ENCODE measurements at places on chromosomes 12 and 14.

DNA sequence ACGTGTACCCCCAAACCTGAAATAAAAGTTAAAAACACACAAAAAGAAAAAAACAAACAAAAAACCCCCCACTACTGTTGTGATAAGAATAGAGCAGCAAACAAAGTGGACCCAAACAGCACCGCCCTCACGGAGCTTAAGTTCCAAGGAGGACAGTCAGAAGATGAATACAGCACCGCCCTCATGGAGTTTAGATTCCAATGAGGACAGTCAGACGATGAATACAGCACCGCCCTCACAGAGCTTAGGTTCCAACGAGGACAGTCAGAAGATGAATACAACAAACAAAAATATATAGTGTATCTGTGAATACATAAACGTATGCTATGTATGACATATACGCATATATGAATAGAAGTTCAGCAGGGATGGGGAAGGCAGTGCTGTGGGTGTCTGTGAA is 353.8 kb downstream of the GLT1D1 start:
- DNase-seq, result no peak

- no peak for DNase-seq
These were observed 100.7 kb downstream of the ITPR2 start for GRCh38 chr12:26732005-26732908.

DNA sequence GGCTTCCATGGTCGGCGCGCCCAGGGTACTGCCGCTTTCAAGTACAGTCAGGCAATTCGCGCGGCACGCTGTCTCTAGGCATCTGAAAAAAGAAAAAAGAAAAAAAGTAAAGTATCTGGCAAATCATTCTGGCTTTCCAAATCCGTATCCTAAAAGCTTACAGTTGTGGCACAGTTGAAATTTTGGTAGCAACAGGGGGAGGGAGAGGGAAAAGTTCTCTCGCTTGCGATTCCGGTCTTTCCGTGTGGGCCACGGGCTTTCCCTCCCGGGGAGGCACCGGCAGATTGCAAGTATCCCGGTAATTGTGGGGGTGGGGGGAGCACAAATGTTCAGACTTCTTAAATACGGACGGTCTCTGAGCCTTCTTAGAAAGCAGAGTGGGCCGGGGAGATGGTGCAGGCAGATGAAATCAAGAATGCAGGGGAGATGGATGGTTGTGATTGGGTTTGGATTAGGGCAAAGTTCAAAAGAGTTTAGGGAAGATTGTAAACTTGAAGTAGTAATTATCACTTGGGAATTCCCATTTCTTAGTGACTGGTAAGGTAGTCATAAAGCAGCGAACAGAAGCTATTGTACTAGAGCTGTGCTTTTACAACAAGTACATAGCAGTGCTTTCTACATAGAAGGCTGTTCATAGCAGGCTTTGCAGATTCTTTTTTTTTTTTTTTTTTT is 1.2 kb downstream of the SOCS2 start:
- DNase-seq, result no peak

DNA sequence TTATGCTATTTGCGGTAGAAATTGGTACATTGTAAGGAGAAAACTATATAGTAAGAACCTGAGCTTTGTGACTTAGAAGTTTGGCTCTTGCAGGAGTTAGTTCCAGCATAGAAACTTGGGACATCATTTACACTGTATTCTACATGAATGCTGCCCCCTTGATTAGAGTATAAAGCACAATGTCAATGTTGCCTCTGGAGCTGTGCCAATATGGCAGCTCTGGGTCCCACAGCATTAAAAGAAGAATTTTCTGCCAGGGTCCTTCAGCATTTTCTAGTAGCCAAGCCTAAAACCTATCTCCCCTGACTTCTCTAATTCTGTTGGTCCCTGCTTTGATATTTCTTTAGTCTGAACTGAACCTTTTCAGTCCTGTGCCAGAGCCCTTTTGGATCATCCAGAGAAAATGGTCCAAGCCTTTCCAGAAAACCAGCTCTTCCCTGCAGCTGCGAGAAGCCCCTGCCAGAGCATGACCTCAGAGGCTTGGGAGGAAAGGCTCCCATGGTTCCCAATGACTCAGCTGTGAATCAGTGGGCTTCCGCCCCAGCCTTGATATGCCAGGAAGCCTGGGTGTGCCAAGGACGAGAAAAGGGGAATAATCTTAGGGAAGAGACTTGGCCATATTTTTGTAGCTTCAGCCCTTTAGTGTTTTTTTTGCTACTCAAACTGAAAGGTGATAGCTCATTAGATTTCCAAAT is 43.2 kb downstream of the PLEKHG7 start:
- peak; percentile 95 for DNase-seq

DNA sequence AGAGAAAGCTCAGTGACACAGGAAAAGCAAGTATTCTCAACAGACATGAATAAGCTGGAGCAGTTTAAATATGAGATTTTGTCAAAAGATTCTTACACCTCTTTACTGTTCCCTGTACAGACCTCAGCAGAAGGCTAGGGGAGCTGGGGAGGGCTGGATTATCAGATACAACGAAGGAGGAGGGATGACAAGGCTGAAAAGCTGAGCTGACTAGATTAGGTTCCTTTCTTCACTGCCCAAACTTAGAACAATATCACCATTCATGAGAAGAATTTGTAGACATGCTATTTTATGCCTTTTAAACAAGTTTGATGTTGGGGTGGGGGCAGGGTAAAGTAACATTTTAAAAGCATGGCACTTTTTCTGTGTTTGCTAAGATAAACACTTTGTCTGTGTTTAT is 611.1 kb downstream of the AACS start:
- DNase-seq, result no peak

DNA sequence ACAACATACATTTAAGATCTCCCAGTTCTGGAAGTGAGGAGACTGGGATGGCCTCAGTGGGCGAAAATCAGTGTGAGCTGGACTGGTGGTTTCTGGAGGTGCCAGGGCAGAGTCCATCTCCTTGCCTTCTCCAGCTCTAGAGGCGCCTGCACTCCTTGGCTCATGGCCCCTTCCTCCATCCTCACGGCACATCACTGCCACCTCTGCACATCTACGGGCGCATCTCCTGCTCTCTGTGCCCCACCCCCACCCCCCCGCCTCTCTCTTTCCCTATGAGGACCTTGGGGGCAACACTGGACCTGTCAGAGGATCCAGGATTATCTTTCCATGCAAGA is 62.8 kb upstream of the DIO3 start:
- no peak for DNase-seq

DNA sequence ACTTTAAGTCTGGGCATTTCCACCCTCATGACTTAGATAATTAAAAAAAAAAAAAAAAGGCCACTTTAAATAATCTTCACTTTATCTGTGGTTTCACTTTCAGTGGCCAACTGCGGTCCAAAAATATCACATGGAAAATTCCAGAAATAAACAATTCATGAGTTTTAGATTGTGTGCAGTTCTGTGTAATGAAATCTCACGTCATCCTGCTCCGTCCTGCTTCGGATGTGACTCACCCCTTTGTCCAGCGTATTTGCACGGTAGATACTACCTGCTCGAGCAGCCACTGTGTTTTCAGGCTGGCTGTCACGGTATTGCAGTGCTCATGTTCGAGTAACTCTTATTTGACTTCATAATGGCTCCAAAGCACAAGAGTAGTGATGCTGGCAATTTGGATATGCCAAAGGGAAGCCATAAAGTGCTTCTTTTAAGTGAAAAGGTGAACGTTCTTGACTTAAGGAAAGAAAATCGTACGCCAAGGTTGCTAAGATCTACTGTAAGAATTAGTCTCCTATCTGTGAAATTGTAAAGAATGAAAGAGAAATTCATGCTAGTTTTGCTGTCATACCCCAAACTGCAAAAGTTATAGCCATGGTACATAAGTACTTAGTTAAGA is 2.4 kb downstream of the E2F7 start:
- peak; percentile 95 for DNase-seq

- DNase-seq, result no peak
These were observed 50.9 kb downstream of the AP5M1 start for GRCh38 chr14:57319636-57320192.

GRCh38 chr14:89317051-89317691 is 99.9 kb downstream of the FOXN3 start:
- no peak for DNase-seq

GRCh38 chr14:50447461-50447860 is 50.8 kb upstream of the CDKL1 start:
- DNase-seq, result peak; percentile 3

DNA sequence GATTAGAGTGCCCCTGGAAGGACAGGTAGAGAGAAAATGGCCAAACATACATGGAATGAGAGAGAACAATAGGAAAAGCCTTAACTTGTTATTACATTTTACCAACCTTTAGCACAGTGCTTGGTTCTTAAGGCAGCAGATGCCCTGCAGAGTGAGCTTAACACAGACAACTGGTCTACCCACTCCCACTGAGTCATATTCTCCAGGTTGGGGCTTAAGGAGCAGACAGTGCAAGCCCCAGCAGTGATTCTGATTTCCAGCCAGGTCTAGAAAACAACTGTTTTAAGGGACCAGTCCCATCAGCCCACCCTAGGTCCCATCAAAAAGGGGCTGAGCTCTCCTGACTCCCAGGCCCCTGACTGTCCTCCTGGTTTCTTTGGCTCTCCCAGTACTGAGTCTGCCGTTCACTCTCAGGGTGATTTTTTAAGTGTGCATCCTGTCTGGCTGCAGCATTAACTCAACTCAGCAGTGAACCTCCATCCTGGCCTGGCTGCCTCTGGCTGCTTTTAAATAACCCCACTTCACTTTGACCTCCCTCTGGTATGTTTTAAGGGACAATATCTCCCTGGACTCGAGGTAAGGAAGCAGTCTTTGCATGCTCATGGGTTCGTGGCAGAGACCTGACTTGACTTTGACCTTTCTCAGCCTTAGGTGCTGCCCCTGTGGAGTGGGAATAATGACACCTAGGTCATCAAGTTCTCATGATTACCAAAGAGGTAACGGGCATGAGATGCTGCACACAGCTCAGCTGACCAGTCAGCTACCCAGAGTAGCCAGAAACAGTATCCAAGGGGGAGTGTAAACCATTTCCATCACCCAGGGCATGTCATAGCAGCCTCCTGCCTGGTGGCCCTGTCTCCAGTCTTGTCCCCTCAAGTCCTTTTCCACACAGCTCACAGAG is 210.7 kb upstream of the PWP1 start:
- no peak for DNase-seq

GRCh38 chr12:2256915-2257314 is 204.1 kb downstream of the CACNA1C start:
- peak; percentile 44 for DNase-seq

DNA sequence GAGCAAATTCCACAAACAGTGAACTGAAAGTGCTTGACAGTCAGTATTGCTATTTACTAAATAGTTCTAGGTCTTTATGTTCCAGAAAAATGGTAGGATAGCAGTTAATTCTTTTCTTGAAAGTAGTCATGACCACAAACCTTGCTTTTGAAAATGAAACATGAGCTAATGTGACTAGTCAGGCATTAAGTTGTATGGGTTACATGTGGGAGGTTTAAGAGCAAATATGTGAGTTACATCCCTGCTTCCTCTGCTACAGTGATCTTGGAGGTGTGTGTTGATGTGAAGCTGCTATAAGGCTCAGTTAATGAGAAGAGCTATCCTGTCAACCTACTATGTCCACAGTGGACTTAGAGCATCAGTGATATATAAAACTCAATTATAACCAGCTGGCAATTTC is 741.6 kb downstream of the FSCB start:
- DNase-seq, result peak; percentile 2

GRCh38 chr14:70020352-70021170 is 141.3 kb downstream of the SMOC1 start:
- DNase-seq, result no peak

GRCh38 chr14:61603736-61604135 is 91.6 kb upstream of the HIF1A start:
- no peak for DNase-seq

DNA sequence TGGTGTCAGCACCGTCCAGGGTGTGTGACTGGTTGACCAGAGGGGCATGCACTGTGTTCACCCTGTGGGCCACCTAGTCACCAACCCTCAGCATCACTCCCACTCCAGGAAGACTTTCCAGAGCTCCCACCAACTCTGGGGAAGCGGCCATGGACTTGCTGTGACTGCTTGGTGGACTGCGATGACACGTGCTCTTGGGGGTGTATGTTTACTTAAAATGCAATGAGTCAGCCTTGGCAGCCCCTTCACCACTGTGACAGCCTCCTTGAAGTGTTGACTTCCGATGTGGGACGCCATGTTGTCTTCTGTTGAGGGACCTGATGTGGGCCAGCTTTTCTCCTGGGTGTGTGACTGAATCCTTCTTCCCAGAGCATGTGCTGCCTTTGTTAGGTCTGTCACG is 151.1 kb upstream of the RTL1 start:
- no peak for DNase-seq

- DNase-seq, result no peak
These were observed 22.9 kb upstream of the BCDIN3D start for GRCh38 chr12:49865782-49866135.

DNA sequence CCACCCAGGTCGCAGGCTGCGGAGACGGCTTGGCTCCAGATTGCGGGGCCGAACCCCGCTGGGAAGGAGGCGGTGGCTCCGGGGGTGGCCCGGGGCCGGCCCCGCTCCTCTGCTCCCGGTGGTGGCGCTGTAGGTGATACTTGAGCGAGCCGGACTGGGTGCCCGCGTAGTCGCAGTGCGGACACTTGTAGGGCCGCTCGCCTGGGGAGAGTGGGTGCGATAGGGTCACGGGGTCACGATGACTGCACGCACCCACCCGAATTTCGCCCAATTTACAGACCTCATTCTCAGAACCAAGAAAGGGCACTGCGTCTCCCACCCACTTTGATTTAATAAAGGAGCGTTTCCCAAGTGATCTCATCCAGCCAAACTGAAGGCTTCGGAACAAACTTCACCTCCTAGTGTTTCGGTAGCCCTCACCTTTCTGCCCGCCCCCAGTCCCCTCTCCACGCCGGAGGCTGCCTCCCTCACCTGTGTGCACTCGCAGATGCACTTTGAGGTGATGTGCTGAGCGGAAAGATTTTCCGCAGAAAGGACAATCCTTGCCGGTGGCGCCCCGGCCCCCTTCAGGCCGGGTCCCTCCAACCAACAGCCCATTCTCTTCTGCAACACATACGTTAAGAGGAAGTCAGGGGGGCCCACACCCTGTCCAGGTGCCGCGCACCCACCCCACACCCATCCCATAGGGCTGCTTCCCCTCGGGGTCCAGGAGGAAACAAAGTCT is 7.4 kb downstream of the ZNF219 start:
- no peak for DNase-seq

DNA sequence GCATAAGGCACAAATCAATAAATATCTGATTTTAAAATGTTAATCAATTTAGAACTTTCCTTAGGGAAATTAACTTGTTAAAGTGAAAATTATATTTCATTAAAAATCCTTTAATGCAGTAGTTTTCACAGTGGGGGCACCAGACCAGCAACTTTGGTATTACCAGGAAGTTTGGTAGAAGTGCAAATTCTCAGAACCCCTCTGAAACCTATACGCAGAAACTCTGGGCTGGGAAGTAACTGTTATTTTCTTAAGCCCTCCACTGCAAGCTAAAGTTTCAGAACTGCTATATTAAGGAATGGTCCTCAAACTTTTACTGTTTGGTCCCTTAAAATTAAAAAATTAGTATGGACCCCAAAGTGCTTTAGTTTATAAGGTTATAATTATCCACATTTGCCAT is 35.7 kb downstream of the GNPTAB start:
- DNase-seq, result no peak

- no peak for DNase-seq
These were observed 24.4 kb downstream of the ADCY6 start for GRCh38 chr12:48764521-48764920.
